ENCODE measurements at places on chromosomes 2 and 18.

DNA sequence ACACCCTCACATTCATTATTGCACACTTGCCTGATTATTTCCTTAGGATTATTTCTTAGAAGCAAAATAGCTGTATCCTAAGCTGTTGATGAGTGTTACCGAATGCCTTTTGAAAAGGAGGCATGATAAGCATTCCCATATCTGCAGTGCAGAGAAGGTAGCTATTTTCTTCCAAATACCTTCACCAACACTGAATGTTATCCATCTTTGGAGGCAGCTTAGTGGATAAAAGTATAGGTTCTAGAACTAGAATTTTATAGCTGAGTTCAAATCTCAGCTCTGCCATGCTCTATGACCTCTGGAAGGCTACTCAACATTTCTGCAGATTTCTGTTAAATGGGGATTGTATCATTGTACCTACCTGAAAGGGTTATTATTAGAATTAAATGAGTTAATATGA, 185.0 kb upstream of the CCDC150 start:
- no peak for DNase-seq

GRCh38 chr2:213422211-213422610, 137.9 kb downstream of the SPAG16 start:
- DNase-seq = no peak

DNA sequence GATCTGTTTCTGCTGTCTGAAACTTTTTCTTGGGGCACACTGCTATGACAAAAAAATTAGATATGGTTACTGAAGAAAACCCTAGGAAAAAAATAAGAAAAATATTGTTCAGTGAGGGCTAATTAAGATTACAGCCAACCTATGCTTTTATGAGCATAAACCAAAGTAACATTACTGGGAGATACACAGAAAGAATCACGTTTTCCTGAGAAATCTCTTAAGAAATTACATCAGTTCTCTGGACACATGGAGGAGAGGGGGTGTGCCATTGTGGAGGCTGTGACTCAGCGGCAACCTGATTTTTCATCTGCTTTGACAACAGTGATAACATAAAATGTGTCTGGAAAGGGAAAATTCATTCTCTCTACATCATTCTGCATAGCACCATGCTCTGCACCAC, 13.4 kb upstream of the NMI start:
- no peak for DNase-seq

GRCh38 chr18:62249478-62250097, 62.5 kb downstream of the RELCH start:
- DNase-seq = no peak

DNA sequence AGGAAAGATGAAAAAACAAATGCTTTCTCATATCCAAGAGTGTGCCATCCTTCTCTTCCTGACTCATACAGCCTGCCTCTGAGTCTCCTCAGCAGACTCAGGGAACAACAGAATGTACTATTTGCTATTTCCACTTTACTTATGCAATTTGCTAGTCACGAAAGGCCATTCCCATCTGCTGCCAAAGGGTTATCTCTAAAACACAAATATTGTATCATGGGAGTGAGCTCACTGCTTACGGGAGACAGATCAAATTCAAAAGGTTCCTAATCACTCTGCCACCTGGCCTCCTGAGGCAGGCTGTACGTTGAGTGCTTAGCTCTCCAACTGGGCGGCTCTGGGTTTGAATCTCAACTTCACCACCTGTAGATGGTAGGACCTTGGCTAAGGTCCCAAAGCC, 92.0 kb downstream of the GAREM1 start:
- no peak for DNase-seq

DNA sequence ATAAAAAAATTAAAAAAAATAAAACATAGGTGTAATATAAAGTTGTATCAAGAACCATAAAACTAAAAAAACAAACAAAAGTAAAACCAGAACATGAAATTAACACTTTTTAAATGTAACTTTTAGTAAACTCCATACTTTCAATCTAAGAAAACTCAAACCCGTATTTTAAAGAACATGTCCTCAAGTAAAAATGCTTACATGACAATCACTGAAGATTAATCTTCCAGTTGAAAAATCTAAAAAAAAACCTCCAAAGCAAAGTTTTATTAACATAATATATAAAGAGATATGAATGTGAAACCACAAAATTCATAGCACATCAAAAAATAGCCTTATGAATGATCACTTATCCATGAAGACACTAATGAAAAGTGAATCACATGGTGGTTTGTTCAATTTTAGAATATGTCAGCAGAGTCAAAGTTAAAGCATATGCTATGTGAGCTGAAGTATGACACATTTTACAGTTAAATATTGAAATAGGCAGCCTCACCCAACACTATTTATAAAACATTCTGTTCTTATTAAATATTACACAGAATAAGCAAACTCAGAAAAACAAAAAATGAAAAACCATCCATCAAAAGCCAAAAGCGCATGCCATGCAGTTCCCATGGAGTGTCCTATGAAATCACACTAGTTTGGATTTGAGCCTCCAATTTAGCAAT, 23.1 kb upstream of the CHAC2 start:
- no peak for DNase-seq

- DNase-seq = no peak
These were observed 1229.1 kb upstream of the ACVR2A start for GRCh38 chr2:146615778-146616177.

GRCh38 chr2:59301466-59302402, 1060.6 kb upstream of the FANCL start:
- no peak for DNase-seq

- DNase-seq = no peak
These were observed 391.7 kb downstream of the PTPRM start for GRCh38 chr18:7958897-7959146.

- DNase-seq = no peak
These were observed 120.0 kb downstream of the OSBPL1A start for GRCh38 chr18:24277516-24278195.
